ENCODE measurements at places on chromosomes 12 and 14.

DNA sequence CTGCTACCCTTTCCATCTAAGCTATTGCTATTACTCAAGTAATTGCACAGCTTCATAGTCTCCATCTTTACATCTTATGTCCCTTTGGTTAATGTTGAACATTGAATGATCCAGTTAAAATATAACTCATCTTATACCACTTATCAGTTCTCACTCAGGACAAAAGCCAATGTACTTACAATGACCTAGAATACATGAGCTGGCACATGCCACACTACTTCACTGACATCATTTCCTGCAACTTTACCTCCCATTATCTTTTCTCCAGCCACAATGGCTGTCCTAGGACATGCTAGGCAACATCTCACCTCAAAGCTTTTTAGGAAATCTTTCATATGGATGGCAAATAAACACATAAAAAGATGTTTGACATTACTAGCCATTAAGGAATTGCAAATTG is 309.2 kb downstream of the FOXG1 start:
- no peak for DNase-seq

GRCh38 chr12:114697243-114697716 is 13.3 kb upstream of the TBX3 start:
- no peak for DNase-seq

DNA sequence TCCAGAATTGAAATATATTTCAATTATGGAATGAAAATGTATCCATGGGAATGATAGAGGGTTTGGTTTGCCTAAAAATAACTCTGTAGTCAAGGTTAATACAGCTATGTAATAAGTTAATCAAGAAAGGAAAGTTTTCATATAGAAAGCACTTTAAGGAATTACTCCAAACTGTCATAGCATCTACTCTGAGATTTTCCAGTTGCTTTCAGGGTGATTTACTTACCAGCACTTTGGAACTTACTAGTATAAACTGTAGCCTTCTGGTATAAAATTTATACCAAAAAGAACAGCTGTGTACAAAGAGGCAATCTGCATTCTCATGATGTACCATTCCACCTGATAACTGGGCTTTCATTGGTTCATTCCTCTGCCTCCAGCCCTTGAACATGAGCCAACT is 87.1 kb downstream of the ARF6 start:
- DNase-seq: no peak

GRCh38 chr12:131052063-131052781 is 98.5 kb downstream of the ADGRD1 start:
- DNase-seq: no peak

- no peak for DNase-seq
Observed at GRCh38 chr12:613996-614395, 49.2 kb downstream of the NINJ2 start.

DNA sequence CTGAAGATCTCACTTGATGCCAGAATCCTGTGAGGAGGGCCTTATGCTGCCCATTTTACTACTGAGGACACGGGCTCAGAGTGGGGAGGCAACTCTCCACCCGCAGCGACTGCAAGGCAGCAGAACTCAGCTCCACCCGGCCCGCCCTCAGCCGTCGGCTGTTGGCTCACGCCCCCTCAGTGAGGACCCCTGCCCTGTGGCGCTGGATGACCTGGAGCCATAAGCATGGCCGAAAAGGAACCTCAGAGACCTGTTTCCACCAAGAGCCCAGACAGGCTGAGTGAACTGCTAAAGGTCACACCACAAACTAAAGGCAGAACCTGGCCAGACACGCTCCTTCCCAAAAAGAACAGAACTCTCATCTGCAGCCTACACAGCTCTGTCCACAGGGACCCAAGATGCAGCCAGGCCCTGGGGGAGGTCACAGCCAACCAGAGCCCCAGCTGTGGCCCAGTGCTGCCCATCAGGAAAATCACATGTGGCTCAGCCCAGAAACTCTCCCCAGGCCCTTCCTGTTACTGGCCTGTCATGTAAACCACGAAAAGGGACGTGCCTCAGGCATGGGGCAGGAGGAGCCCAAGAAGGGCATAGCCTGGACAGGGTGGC is 32.8 kb downstream of the CCNK start:
- no peak for DNase-seq

DNA sequence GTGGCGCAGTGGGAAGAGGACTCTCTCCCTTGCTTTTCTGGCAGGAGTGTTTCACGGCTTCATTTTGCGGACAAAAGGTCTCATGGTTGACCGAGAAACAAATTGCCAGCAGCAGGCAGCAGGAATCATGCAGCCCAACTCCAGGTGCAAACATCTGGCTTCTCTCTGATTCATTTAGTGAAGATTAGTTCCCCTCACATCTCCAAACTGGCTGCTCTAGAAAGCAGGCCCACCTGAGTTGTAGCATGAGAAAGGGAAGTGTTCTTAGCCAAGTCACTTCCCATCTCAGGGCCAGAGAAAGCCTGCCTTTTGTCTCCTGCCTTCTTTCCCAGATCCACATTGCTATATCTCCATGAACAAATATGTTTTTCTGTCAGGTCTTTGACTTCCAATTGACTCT is 120.8 kb upstream of the CCDC196 start:
- DNase-seq: no peak

- no peak for DNase-seq
Observed at GRCh38 chr12:130703733-130704375, 12.2 kb downstream of the RIMBP2 start.

- DNase-seq: peak; percentile 15
Observed at GRCh38 chr12:119060847-119061796, 79.8 kb downstream of the SRRM4 start.

DNA sequence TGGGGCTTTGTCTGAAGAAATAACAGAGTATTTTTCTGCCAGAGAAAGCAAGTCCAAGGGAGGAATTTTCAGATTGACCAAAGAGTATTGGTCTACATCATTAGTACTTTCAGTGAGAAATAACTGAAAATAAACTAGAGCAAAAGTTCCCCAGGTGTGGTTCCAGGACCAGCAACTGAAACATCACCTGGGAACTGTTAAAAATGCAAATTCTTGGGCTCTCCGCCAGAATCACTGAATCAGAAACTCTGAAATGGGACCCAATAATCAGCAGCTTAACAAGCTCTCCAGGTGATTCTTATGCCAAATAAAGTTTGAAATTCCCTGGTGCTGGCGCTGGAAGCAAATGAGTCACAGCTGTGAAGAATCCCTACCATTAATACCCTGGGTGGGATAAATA is 52.1 kb downstream of the EIF2S3B start:
- DNase-seq: no peak

DNA sequence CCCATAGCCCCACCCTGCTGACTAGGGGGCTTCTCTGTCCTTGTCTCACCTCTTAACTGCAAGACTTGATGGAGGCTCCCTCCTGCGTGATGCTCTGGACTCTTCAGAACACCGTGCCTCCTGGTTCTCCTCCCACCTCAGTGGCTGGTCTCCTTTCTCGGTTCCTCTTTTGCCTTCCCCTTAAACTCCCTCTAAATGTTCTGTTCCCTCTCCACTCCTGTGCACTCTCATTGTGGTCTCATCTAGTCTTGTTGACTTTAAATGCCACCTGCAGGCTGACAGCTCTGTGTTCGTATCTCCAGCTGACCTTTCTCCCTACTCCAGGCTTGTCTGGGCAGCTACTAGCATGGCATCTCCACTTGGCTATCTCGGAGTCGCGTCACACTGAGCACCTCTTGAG is 28.3 kb downstream of the DYNC1H1 start:
- no peak for DNase-seq

DNA sequence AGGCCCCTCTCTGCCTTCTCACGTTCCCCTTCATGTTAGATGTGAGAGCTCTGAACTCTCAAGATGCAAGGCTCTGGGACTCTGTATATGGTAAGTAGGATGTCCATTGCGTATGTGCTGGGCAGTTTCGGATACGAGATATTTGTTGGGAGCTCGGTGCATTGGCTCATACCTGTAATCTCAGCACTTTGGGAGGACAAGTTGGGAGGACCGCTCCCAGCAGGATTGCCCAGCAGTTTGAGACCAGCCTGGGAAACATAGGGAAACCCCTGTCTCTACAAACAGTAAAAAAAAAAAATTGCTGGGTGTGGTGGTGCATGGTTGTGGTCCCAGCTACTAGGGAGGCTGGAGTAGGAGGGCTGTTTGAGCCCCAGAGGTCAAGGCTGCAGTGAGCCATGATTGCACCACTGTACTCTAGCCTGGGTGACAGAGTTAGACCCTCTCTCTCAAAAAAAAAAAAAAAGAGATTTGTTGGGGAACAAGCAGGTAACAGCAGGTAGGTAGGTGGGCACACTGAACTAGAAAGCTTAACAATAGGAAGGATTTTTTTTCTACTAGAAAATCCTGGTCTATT is 3.4 kb downstream of the TMEM120B start:
- DNase-seq: no peak

All from NCI-H510A treated with DMSO at 0.1 percent for 48 hours (cell line).